Hematopoietic multipotent progenitor cell (in vitro differentiated cells): ENCODE measurements at places on chromosomes 5 and 9. TPM values are rescaled to one million over a fixed set of nuclear protein-coding genes. Genes with fewer than 3 reads are reported as not detected.

DNA sequence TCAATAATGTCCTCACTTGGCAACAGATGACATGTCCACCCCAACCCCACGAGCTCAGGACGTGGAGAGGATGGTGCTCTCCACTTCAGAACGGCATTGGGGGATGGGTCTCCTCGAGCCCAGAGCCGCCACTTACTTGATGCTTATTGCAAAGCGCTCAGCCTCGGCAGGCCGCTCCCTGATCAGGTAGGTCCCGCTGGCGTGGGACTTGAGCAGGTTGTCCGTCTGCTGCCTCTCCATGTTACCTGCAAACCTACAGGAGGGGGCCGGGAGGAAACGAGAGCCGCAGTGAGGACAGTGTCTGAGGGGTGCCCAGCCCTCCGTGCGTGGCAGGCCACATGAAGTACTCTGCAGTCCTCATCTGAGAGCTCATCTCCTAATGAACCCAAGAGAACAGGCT is 36.6 kb upstream of the SARDH start:
- DNase-seq: no peak

DNA sequence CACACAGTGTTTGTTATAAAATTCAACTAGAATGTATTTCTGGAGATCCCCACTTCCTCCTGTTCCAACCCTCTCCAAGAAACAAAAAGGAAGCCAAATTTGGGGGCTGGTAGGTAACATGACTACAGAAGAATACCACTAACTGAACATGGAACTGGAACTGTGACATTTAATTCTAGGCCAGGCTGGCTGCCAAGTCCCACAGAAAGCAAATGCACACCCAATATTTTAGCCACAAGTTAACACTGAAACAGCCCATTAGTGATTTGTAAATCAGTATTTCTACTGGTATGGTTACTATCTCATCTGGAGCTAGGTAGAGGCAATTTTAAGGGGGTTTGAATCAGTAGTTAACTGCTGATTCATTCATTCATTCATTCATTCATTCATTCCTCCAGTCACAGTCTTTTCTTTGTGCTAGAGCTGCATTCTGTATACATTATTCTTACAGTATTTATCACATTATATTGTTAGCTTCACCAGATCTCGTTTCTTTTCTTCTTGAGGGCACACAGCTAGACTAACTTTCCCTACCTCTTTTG is 131.7 kb upstream of the GDNF start:
- peak; percentile 7 for DNase-seq

GRCh38 chr5:177496727-177497291 is 595 bp downstream of the PDLIM7 start:
- DNase-seq: no peak

DNA sequence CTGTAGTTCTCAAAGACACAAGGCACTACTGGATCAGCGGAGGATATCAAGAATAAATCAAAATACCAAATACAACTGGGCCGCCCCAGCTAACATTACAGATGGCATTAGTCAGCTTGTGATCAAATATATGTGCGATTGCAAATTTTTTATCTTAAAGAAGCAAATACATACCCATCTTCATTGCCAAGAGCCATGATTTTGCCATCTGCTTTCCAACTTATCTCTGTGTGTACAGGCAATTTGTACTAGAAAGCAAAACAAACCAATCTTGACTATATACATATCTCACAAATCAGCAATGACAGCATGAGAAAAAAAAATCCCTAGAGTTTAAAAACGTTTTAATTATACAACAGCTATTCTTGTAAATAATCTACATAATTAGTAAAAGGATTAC is 20.3 kb downstream of the GEMIN5 start:
- no peak for DNase-seq

DNA sequence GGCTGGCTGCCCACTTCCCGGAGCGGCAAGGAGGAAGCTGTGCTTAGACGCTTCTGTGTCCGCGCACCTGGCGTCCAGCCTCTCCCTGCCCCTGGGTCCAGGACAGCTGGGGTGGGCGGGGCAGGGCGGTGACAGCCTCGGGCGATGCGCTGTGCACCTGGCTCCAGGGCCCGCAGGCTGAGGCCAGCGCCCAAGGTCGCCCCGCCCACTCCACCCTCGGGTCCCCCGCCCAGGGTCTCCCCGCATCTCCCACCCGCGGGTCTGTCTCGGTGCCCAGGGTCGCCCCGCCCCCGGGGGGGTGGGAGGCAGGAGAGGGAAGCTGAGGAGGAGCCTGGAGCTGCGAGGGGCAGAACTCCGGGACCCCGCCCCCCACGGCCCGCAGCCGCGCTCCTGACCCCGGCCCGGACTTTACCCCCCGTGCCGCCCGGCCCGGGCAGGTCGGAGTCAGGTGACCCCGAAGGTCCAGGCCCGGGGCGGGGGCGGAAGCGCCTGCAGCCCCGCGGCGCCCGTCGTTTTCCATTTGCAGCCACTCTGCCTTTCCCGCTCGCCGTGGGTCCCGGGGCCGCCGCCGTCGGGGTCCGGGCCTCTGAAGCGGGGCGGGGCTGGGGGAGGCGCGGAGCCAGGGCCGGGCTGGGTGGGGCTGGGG is at the start of gene ENTPD8:
TSS of gene ENTPD8 (minus strand) at position 69 of the 646 bp plus-strand sequence. CDS start 3,072 bp downstream, outside the sequence.
- peak; percentile 51 for DNase-seq

- no peak for DNase-seq
Observed at GRCh38 chr9:27124151-27124550, 15.1 kb downstream of the TEK start.

- no peak for DNase-seq
Observed at GRCh38 chr9:77817590-77818311, 169.6 kb upstream of the GNA14 start.

- peak; percentile 61 for DNase-seq
Observed at GRCh38 chr5:160506006-160507004, 84.7 kb downstream of the PTTG1 start.

DNA sequence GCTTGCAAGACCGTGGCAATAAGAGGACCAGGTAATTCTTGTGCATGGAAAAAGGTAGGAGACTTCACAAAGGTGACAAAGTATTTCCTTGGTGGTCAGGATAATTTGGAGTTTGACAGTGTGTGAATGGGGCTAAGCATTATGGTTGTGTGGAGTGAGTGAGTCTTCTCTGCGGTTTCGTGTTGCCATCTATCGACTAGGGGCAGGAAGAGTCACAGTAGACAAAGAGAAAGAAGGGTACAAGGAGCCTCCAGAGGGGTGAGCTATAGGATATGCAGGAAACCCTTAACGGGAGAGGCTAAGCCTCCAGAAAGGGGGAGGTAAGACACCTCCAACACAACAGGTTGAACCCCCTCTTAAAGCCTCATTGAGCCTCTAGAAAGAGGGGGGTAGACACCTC is 64.0 kb upstream of the RANBP6 start:
- DNase-seq: no peak

- no peak for DNase-seq
Observed at GRCh38 chr5:78627175-78627574, 21.4 kb downstream of the LHFPL2 start.

GRCh38 chr9:82191082-82191770 is 202.7 kb downstream of the SPATA31D1 start:
- peak; percentile 47 for DNase-seq

DNA sequence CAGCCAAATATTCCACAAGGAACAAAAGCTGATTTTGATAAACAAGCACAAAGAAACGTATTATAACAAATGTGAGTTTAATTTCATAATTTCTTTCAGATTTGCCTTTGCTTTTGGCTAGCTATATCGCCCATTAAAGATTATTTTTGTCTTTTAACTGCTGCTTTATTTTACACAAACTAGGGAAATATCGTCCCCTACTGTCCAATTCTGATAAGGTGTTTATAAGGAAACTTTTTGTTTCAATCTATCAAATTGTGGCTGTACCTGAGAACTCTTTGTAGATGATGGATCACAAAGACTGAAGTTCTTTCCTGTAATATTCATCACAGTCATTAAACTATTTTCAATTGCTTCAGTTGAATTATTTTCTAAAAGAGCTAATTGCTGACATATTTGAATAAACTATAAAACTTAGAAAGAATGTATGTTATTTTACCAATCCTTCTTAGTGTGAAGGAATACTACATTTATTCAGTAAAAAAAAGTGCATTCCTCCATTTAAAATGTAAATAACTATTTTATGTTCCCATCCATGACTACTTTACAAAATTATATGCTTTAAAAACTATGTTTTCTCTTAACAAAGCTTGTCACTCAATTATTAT is 431.3 kb upstream of the ITGA1 start:
- DNase-seq: no peak

- no peak for DNase-seq
Observed at GRCh38 chr9:123376218-123377071, 20.4 kb downstream of the CRB2 start.

- DNase-seq: no peak
Observed at GRCh38 chr9:15959663-15960062, 406.8 kb downstream of the CCDC171 start.

The NPDC1 gene
- total RNA-seq: 51.2 TPM

The ASPN gene
- not detected for total RNA-seq

The FGF18 gene
- total RNA-seq: 0.54 TPM

The PCDHA11 gene
- under 0.01 TPM for total RNA-seq

The ANKRD18A gene
- not detected for total RNA-seq

The GLRA1 gene
- not detected for total RNA-seq

The CDKN2B-AS1 gene
- not detected for total RNA-seq
